ENCODE measurements at places on chromosomes 13 and 19. TPM values are rescaled to one million over a fixed set of nuclear protein-coding genes. Genes with fewer than 3 reads are reported as not detected.
A peak's percentile ranks its signal among the peaks of the same experiment; 100 is the strongest.

DNA sequence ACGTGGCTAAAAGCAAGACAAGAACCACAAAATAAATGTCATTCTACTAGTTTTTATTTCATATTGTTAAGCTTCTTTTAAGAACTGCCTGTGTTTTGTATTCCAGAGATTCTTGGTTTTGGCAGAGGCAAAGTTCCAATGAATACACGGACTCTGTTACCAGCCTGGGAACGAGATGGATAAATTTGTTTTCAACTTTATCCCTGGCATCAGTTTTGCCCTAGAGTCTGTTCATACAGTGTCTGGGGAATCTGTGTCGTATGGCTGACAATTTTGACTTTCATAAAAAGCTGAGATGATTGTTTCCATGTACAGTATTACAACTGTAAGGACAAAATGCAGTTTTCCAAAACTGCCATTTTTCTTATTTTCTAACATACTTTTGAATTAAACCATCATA, 327.6 kb downstream of the TBC1D4 start:
- DNase-seq, result no peak

DNA sequence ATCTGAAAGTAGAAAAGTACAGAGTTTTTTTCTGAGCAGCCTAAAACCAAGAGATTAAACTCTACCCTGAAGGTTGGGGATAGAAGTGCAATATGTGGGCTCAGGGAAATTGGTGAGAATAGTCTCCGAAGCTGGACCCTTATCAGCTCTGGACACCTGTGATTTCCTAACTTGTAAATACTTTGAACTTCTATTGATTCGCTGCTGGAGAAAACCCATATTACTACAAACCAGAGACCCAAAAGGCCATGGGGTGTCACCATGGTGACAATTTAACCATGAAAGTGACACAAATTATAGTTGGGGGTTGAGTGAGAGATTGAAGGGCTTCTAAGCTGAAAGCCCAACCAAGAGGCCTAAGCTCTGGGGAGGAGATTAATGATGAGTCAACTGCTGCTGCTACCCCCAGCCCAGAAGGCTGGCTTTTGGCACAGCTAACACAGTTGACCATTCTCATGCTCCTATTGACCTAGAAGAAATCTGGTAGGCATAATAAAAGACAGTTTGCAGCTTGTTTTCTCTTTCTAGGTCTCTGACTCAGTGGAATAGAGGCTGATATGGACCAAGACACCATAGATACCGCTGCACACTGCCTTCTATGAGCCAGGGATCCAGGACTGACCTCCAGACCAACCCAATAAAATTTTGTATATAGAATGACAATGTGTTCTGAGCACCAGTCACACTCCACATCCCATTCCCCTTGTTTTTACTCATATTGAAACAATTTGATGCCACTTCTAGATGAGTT, 131.9 kb upstream of the FNDC3A start:
- no peak for DNase-seq

- no peak for DNase-seq
Observed at GRCh38 chr13:79935121-79935520, 405.8 kb downstream of the SPRY2 start.

- no peak for DNase-seq
Observed at GRCh38 chr19:15644066-15644741, 3.5 kb downstream of the CYP4F3 start.

The CEACAM8 gene
- not detected for total RNA-seq

GRCh38 chr19:36246006-36246481, 31.1 kb downstream of the ZNF146 start:
- no peak for DNase-seq

The KCNJ14 gene
- 0.69 TPM for total RNA-seq

GRCh38 chr19:58034477-58034793, 610 bp downstream of the ZSCAN1 start:
- DNase-seq, result peak; percentile 51

GRCh38 chr13:59842507-59842906, 321.2 kb downstream of the DIAPH3 start:
- DNase-seq, result no peak

- no peak for DNase-seq
Observed at GRCh38 chr19:44613295-44614178, at the start of gene IGSF23. TSS of gene IGSF23 (plus strand) at chr19:44613563. CDS start at chr19:44613646, 83 bp downstream.

DNA sequence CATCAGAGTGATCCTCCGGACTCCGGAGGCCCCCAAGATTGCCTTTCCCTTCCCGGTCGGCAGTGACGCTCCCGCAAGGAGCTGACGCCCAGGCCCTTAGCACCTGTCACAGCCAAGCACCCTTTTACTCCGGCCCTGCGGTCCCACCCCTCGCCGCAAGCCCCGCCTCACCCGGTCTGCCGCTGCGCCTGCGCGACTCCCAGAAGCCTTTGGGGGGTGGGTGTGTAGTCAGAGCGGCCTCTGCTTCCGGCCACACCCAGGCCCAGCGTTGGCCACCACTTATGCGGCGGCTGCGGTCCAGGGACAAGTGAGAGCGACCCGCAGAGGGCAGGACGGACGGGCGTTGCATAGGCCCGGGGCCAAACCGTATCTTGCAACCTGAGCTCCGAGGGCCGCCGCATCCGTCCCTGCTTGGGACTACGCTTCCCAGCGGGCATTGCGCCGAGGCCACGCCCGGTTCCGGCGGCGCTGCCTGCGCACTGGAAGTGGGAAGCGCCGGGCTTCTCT, 441 bp upstream of the ZFP28 start:
- peak; percentile 96 for DNase-seq

DNA sequence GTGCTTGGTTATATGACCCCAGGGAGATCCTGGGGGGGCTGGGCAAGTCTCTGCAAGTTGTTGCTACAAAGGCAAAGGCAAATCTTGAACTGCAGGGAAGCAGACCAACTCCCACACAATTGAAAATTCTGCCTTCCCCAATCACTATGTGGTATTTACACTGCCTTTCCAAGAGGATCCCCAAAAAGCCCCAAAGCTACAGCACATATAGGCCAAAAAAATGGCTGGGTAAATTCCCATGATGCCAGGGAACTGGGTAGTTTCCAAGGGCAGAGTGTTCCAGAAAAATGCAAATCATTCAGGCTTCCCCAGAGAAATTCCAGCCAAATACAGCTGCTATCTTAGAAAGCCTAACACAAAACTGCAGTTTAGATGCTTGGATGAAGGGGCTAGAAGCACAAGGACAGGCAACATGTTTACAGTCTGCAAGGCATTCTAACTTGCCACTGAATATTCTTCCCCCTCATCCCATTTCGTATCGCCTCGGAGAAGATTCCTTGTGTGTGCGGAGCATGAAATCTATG, 6.2 kb downstream of the FOXO1 start:
- no peak for DNase-seq

The ZNF543 gene
- 9.5 TPM for total RNA-seq

Measured in neural progenitor cell (in vitro differentiated cells).